Activated T-cell treated with anti-CD3 and anti-CD28 coated beads for 24 hours (primary cell): ENCODE measurements at places on chromosomes 2 and 18.

- no peak for DNase-seq
Observed at GRCh38 chr2:101574622-101575021, 99.7 kb upstream of the RFX8 start.

GRCh38 chr2:239896075-239896474 lies 129.1 kb downstream of the NDUFA10 start:
- DNase-seq, result no peak

DNA sequence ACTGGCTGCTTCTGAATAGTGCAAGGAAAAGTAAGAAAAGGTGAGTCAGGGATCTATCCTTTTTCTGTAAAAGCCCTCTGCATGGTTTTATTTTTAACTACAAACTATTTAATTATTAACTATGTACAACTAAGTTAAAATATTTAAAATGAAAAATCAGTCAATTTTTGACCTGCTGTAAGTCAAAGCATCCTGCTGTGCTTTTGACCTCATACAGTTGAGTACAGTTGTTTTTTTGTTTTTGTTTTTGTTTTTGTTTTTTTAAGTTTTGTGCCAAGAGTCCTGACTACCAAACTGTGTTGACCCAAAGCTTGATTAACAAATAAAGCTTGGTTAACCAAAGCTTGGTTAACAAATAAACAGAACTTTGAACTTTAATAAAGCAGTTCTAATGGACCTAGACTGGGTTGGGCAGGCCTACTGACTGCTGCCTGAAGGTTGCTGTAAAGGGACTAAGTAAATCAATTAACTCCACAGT lies at the start of gene ACMSD:
Gene ACMSD, plus strand, starts transcription at position 474 of the 478 bp plus-strand sequence. CDS start 67 bp downstream, outside the sequence.
- no peak for DNase-seq

DNA sequence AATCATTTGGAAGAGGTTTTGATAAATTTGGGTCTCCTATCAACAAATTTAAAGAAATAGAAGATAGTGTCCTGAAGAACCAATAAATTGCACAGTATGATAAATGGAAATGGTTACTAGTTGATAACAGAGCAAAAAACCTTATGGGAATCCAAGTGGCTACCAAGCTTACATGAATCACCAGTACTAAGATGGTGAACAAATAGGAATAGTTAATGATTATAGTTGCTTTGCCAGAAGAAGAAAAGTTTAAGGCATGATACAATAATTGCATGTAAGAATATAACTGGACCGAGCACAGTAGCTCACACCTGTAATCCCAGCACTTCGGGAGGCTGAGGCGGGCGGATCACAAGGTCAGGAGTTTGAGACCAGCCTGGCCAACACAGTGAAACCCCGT lies 19.6 kb upstream of the INO80D start:
- DNase-seq, result no peak

DNA sequence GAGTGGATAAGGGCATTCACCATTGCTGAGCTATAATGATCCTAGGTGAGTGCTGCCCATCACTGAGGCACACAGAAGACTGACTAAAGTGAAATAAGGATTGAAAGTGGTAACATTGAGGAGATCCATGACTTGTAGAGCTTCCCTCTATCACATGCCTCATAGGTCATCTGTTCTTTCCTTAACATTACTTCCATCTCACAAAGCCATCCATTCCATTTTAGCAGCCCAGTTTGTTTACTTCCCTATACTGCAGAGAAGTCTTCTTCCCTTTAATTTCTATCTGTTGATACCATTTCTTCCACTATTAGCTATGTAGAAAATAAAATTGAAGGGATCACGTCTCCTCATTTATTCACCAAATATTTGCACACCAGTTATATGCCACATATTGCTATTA lies 32.1 kb downstream of the ME2 start:
- DNase-seq, result no peak

DNA sequence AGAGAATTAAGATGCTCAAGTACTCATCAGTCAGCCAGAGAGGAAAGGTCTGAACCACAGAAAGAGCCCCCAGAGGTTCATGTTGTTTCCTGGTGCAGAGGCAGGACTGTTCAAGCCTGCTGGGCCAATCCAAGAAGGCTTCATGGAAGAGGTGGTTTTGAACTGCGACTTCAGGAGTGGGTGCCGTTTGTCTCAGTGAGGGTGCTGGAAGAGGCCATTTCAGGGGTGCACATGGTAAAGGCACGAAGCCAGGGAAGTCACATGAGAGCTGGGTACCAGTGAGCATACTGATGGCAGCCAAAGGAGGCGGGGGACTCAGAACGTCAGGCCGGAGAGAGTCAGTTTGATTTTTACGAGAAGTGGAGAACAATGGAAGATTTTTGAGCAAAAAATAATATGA lies 55.5 kb downstream of the EMILIN2 start:
- no peak for DNase-seq

GRCh38 chr18:21277578-21277977 lies 35.5 kb downstream of the GREB1L start:
- no peak for DNase-seq

DNA sequence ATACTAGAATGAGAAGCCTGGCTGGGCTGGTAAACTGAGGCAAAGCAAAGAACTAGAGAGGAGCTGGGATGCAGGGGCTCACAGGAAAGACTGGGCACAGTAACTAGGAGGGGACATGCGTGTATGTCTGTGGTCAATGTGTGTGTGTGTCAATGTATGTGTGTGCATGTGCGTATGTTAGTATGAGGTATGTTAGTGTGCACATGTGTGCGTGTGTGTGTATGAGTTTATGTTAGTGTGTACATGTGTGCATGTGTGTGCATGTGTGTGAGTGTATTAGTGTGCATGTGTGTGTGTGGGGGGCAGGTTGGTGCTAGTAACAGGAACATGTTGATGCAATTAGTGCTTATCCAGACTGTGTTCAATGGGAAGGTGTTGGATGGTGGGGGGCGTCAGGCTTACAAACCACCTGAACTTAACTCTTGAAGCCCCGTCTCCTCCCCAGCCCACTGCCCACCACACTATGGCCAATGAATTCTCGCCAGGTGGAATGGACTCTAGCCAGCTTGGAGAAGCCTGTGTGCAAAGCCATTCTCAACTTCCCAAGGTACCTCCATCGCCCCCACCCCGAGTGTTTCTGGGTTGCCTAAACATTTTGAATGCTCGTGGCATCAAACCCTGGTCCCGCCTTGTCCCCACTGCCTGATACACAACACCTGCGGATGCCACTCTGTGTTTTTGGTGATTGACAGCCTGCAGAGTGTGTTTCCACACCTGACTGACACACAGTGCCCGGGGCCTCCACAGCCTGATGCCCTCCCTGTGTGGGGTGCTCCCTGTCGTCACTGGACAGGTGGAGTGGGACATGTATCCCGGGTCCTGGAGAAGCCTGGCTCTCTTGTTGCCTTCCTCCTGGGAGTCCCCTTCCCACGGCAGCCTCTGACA lies 90.1 kb upstream of the ASB18 start:
- no peak for DNase-seq
